ENCODE measurements at places on chromosomes 7 and 10.

- DNase-seq, result no peak
Observed at GRCh38 chr10:86141896-86142295, 224.7 kb downstream of the GRID1 start.

GRCh38 chr7:41984888-41985287 is 252.1 kb downstream of the GLI3 start:
- DNase-seq, result no peak

GRCh38 chr7:36490419-36490830 is 100.8 kb downstream of the ANLN start:
- DNase-seq, result no peak

DNA sequence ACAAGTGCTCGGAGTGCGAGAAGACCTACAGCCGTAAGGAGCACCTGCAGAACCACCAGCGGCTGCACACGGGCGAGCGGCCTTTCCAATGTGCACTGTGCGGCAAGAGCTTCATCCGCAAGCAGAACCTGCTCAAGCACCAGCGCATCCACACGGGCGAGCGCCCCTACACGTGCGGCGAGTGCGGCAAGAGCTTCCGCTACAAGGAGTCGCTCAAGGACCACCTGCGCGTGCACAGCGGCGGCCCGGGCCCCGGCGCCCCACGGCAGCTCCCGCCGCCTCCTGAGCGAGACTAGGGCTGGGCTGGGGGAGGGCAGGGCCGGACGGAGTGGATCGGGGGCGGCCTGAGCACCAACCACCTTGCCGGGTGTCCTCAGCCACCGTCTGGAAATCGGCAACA is 15.1 kb upstream of the ZNF212 start:
- DNase-seq, result no peak

GRCh38 chr7:158710651-158711102 is 6.1 kb upstream of the NCAPG2 start:
- DNase-seq, result no peak

- peak; percentile 67 for DNase-seq
Observed at GRCh38 chr10:80408242-80409101, at the start of gene PRXL2A. TSS of gene PRXL2A (plus strand) at chr10:80408551. CDS start at chr10:80420468, 11,917 bp downstream.

GRCh38 chr10:117725993-117726392 is 183.4 kb downstream of the EMX2 start:
- no peak for DNase-seq

- DNase-seq, result no peak
Observed at GRCh38 chr7:45977256-45977780, 56.2 kb upstream of the IGFBP3 start.

GRCh38 chr7:28739128-28739527 is 219.0 kb downstream of the TRIL start:
- no peak for DNase-seq

- DNase-seq, result no peak
Observed at GRCh38 chr7:135645296-135645904, 16.9 kb upstream of the STMP1 start.

DNA sequence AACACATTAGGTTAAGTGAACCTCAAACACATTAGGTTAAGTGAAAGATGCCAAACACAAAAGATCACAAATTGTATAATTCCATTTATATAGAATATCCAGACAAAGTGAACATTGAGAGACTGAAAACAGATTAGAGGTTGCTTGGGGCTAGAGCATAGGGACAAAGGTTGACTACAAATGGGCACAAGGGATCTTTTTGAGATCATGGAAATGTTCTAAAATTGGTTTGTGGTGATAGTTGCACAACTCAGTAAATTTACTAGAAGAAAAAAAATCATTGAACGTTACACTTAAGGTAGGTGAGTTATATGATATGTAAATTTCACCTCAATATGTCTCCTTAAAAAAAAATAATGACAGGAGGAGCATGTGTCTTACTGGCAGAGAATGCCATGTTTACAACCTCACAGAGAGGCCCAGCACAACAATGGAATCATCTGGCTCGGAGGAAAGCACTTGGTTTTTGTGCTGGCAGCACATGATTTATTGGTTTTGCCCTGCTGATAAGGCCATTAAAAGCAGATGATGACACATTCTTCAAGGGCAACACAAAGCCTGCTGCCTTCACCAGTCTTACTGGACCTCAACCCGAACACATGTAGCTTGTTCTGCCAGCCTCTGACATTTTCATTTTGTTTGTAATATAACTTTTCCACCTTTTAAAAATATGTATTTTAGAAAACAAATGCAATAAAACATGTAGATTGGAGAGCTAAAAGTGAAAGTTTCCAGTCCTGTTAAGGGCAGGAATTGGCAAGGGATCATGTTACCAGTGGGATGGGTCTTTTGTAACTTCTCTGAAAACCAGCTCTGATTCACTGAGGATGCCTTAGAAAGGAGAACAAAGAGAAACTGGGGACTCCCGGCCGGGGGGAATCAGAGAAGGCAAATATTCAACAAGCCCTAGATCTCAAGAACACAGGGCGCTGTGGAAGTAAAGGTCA is 11.9 kb upstream of the LMOD2 start:
- DNase-seq, result no peak

DNA sequence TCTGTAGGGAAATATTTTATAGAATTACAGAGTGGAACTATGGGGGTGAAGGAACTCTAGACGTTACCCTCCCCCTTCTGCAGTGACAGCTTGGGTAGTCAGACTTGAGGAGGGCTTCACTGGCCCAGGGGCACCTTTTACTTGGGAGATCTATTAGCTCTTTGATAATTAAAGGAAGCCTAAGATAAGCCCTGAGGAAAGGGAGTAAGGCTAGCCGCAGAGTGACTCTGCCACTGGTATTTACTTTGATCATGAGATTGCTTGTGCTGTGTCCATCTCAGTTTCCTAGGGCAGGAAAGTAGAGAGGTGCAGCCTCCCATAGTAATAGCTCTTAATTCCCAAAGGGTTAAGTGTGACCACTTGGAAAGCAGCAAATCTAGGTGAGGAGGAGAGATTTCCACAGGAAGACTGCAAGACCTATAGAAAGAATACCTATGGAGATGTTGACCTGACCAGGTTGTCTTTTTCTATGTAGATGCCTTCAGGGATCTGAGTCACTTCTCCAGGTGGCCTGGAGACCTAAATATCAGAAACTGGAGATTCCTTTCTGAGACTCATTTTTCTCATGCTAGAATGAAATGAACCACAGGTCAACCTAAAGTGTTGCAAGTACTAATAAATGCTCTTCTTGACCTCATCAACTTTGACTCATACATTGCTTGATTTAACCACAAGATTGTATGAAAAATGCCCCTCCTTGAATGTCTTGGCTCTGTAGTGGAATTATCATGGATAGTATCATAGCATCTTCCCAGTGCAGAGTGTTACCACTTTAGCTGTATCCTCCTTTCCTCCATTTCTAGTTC is 447.3 kb upstream of the GHITM start:
- DNase-seq, result no peak

GRCh38 chr7:32479574-32480200 is 10.5 kb downstream of the LSM5 start:
- DNase-seq, result no peak

- no peak for DNase-seq
Observed at GRCh38 chr10:7417807-7418206, 7.0 kb upstream of the SFMBT2 start.

- no peak for DNase-seq
Observed at GRCh38 chr7:138066954-138067394, 9.3 kb upstream of the AKR1D1 start.

DNA sequence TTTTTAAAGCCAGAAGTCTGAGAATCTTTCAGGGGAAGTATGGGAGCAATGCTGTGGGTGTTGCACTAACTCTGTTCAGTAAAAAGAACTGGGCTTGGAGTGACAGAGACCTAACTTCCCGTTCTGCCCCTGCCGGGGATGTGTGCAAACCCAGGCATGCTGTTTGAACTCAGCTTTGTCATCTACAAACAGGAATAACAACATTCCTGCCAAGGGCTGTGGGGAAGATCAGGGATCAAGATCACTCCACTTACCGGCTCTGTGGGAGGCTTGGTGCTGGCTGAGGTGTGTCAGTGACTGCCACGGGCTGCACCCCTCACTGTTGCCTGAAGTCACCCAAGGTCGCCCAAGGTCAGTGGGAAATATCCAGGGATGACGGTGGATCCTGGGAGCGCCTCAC is 23.1 kb upstream of the DRGX start:
- no peak for DNase-seq

GRCh38 chr7:127264219-127264618 is 11.5 kb upstream of the GRM8 start:
- no peak for DNase-seq

GRCh38 chr7:27117887-27118491 is 12.6 kb downstream of the HOXA4 start:
- DNase-seq, result no peak

GRCh38 chr10:123154711-123155505 is 706 bp downstream of the BUB3 start:
- no peak for DNase-seq

GRCh38 chr10:47340608-47341170 is 7.5 kb upstream of the RBP3 start:
- DNase-seq, result peak; percentile 39

- no peak for DNase-seq
Observed at GRCh38 chr7:118054529-118054928, 129.4 kb upstream of the LSM8 start.

GRCh38 chr7:50092579-50093491 is at the start of gene ZPBP:
TSS of gene ZPBP (minus strand) at chr7:50093246. CDS start at chr7:50093194, 52 bp downstream.
- no peak for DNase-seq

DNA sequence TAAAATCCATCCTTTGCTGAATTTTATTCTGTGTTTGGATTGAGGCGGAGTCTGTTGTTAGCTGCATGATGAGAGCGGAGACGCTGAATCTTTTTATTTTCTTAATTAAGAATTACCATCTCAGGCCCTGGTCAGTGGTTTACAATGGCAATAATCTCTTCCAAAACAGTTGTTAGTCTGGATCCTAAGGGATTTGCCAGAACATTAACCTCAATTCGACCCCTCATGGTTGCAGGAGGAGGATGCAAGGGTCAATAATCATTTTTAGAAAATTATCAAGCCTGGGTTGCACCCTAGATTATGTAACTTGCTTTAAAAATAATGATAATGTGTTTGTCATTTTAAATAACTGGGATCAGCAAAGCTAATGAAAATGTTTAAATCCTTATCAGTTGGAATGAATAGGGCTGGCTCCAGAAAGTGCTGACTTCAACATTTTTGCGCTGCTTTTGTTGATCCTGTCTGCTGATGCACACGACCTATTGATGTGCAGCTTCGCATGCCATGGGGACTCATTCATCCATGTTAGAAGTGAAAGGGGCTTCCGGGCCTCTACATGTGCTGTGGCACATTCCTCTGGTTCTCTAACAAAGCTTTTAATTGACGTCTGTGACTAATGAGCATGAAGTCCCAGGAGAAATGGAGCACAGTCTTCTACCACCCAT is 80.7 kb upstream of the KIAA1217 start:
- no peak for DNase-seq

Measured in activated T-helper 1 cell treated with Interleukin-2 at 50 U/mL for 16 hours (primary cell).